ENCODE measurements at places on chromosomes 3 and 15.
A peak's percentile ranks its signal among the peaks of the same experiment; 100 is the strongest.

GRCh38 chr3:111610612-111611054, 15.5 kb upstream of the ZBED2 start:
- DNase-seq = peak; percentile 7

GRCh38 chr3:197135212-197135611, 105.6 kb upstream of the MELTF start:
- no peak for DNase-seq

DNA sequence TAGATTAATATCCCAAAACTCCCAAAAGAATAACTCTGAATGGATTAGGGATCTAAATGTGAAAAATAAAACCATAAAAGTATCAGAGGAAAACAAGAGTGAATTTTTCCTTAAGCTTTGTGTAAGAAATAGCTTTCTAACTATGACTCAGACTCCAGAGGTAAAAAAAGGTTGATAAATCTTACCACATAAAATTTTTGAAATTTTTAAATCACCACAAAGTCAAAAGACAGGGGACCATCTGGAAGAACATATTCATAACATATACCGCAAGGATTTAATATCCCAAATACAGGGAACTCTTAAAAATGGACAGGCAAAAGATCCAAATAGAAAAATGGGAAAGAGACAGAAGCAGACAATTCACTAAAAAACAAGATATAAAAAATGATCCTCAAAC, 145.0 kb downstream of the ARNT2 start:
- no peak for DNase-seq

- no peak for DNase-seq
Measured at GRCh38 chr3:120338517-120338916, 10.6 kb downstream of the LRRC58 start.

GRCh38 chr3:139655909-139656595, 21.7 kb downstream of the NMNAT3 start:
- DNase-seq = peak; percentile 32

- DNase-seq = no peak
Measured at GRCh38 chr3:50475348-50475747, 28.1 kb downstream of the CACNA2D2 start.

- DNase-seq = no peak
Measured at GRCh38 chr3:161695811-161696210, 199.2 kb downstream of the OTOL1 start.

- DNase-seq = peak; percentile 99
Measured at GRCh38 chr15:96330450-96331143, at the start of gene NR2F2. Gene NR2F2, plus strand, starts transcription at chr15:96330700. Its CDS starts 1,406 bp downstream, at chr15:96332106.

DNA sequence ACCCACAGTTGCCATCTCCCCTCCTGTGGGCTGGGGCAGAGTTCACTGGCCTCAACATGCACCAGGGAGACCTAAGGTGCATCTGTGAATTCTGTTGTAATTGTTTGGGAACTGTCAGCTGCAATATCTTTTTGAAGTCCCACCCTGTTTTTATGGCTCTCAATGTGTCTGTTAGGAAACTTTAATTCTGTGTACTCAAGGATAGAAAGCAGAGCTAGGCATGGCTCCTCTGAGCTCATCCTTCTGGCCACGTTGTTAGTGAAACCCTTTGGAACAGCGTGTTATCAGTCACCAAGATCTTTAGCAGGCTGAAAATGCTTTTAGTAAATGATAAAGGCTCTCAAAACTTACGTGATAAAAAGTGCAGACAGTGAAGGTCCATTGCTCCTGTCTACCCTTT, 33.6 kb upstream of the MTMR10 start:
- DNase-seq = no peak

DNA sequence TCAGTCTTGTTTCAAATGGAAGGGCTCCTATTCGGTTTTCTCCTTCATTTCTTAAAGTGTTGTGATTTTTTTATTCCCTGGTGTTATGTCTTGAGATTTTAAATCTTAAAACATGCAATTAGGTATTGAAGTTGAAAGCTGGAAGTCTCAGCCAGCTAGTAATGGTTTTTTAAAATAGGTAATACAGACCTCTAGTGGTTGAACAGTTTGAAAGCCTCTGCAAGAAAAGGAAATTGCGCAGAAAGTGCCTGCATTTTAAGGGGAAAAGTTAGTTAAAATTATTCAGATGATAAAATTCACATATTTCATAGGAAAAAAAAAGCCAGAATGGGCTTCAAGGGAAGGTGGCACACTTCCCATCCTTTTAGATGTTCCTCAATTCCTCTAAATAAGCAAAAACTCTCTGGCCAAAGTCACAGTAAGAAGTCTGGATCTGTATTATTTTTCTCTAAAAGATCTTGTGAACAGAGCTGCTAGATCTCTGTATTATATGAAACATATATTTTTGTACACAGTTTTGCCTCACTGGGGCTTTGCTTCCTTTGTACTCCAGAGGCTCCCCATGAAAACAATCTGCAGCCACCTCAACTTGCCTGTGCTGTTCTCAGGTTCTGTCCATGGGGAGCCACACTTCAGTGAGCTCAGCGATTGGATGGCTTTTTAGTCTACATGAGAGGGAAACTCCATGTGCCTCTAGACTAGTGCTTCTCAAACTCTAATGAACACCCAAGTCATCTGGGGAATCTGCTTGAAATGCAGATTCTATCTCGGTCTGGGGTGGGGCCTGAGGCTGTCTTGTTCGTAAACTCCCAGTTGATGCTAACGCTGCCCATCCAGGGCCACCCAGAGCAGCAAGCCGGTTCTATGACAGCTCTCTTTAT, 21.5 kb downstream of the AGTR1 start:
- DNase-seq = no peak

GRCh38 chr3:42192334-42193200, 73.4 kb downstream of the CCK start:
- no peak for DNase-seq

DNA sequence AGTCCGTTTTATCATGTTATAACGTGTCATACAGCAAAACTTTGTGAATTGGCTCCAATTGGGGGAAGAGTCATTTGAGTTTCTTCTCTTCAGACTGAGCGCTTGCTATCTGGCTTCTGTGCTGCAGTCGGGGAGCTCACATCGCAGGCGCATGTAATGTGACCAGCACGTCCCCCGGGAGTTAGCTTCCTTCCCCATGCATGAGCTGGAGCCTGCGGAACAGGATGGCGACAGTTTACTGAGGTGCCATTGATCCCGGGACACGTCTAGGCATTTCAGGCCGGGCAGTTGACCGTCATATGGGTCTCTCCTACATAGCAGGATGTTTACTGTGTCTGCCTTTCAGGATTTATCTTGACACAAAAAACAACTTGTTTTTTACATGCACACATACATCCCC, 44.8 kb downstream of the CMTM8 start:
- peak; percentile 47 for DNase-seq

- no peak for DNase-seq
Measured at GRCh38 chr3:60047426-60048200, 997.8 kb upstream of the CFAP20DC start.

- no peak for DNase-seq
Measured at GRCh38 chr15:87881026-87881425, 375.5 kb downstream of the NTRK3 start.

GRCh38 chr3:101495552-101495951, 17.5 kb downstream of the SENP7 start:
- no peak for DNase-seq

- no peak for DNase-seq
Measured at GRCh38 chr3:185337231-185337816, 25.6 kb upstream of the MAP3K13 start.

DNA sequence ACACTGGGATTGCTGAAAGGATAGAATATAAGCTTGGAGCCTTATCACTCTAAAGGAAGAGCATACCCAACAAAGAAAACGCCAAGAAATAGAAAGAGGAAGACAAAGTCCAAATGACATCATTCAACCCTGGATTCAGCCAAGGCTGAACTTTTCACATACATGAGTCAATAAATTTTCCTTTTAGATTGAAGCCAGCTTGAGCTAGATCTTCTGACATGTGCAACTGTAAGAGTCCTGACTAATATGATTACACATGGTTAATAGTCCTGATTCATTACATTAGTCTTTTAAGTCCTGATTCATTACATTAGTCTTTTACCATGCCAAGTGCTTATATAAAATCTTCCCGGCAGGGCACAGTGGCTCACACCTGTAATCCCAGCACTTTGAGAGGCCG, 13.6 kb upstream of the DENND6A start:
- no peak for DNase-seq

DNA sequence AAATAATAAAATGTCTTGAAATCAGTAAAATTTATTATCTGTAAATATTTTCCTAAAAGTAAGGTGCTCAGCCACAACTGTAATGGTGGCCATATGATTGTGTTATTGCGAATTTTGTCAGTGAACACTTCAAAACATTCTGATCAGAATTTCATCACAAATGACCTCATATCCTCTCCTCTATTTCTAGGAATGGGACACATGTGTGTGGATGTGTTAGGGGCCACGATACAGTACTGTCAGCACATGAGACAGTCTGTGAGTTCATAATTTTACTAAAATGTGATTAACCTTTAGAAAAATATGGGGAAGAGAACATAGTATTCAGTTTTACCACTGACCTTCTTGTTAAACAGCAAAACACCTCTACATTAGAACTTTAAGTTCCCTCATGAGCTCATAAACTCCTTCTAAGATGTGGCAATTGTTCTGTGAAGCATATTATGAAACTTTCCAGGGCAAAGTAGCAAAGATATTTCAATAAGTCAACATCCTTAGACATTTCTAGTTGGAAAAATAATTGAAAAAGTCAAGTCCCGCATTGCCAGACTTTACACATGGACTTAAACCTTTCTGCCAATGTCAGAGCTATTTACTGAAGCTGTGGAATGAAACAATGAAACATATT, 158.2 kb upstream of the ABI3BP start:
- no peak for DNase-seq

GRCh38 chr3:18217507-18218174, 207.5 kb downstream of the SATB1 start:
- DNase-seq = no peak

DNA sequence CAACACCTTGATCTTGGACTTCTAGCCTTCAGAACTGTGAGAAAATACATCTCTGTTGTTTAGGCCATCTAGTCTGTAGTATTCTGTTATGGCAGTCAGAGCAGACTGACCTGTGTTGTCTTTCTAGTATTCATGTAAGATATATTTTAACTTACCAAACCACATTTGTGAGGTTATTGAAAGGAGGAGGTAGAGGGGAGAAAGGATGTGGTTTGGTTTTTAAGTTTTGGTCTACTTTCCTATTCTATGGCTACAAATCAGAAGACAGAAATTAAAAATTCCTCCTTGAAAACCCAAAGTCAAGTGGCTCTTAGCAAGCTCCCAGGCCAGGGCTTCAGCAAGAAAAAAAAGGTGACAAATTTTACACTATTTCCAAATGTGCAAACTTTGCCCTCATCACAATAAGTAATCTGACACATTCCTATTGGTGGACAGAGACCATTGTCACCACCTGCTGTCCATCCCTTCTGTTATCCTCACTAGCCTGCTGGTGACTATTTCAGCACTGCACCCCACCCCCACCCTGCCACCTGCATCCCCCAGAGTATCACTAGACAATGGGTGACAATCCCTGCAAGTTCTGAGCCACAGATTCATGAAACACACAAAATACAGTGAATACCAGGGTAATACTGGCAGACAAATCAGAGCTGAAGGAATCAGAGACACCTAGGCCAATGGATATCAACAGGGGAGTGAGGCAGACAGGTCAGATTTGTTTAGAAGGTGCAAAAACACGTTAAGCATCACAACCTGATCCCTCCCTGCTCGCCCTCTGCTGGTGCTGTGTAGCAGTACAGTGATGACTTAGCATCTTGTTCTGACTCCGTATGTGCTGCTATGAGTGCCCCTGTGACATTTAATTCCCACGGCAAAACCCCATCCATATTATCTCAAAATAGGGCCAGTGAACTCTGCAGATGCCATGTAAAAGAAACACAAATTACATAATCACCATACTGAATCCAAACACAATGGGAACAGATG, 79.0 kb upstream of the DCLK3 start:
- DNase-seq = no peak

GRCh38 chr3:46889381-46890110, 12.0 kb downstream of the PTH1R start:
- peak; percentile 78 for DNase-seq

GRCh38 chr3:173857154-173857553, 459.6 kb downstream of the NLGN1 start:
- no peak for DNase-seq

GRCh38 chr3:133466531-133467386, 66.9 kb downstream of the BFSP2 start:
- no peak for DNase-seq

DNA sequence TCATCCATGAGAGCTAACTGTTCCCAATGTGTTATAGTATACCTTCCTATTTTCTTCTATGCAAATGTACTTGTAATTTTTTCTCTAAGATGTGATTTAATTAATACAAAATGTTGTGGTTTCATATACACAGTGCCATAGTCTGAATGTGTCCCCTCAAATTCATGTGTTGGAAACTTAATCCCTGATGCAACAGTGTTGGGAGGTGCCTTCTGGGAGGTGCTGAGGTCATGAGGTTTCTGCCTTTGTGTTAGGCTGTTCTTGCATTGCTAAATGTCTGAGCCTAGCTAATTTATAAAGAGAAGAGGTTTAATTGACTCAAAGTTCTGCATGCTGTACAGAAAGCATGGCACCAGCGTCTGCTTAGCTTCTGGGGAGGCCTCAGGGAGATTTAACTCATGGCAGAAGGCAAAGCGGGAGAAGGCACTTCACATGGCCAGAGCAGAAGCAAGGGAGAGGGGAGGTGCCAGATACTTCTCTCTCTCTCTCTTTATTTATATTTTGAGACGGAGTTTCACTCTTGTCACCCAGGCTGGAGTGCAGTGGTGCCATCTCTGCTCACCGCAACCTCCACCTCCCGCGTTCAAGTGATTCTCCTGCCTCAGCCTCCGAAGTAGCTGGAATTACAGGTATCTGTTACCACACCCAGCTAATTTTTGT, 34.7 kb upstream of the BNIP2 start:
- DNase-seq = no peak

GRCh38 chr3:189467451-189467850, 163.7 kb upstream of the TP63 start:
- no peak for DNase-seq
